ENCODE measurements at places on chromosomes 7 and 10.

DNA sequence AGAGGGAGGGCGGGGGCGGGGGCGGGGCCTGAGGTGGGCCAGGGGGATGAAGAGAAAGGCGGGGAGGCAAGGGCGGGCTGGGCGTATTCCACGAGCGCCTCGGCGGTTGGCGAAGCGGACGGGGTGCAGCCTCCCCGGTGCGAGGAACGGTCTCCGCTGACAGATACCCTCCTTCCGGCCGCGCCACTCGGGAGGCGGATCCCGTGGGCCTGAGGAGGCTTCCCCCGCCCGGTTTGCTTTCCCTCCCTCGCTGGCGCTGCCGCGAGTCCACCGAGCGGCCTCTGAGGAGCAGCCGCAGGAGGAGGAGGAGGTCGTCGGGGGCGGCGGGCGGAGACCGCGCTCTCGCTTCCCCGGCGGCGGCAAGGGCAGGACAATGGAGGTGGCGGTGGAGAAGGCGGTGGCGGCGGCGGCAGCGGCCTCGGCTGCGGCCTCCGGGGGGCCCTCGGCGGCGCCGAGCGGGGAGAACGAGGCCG, at the start of gene TRIM24:
Gene TRIM24, plus strand, starts transcription at position 84 of the 473 bp plus-strand sequence. Its CDS starts 290 bp downstream, at position 374.
- DNase-seq = no peak

DNA sequence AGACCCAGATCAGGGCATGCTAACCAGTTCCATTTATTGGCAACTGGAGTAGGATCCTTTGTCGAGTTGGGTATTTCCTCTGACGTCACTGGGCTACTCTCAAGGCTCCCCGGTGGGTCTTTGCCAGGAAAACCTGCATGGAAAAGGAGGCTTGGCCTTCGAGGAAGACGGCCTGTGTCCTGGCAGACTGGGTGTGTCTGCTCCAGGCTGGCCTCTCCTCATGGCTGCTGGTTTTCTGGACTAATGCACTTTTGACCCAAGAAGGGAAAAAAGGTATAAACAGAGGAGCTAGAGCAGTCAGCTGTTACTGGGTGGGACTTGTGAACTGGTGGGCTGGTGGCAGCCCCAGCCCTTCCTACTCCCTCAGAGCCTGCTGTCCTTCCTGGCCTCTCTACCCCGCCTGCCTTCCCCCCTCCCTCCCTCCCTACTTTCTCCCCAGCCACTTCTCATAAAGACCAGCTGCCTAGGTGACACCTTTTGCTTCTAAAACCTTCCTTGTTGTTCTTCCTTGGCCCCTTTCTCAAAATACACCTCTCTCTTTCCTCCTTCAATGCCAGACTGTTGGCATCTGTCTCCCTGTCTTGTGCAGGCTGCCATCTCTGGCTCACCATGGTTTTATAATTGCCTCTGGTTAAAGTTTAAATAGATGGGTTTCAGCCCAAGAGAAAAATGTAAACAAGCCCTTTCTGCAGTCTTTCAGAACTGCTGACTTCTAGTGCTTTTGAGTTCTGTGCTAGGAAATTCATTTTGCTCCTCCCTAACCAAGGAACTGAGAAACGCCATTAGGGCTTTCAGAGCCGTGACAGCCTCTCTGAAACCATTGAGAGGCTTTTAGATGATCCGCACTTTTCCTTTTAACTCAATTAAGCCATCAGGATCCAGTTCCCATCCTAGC, 101.8 kb upstream of the MKLN1 start:
- DNase-seq = no peak

- no peak for DNase-seq
Observed at GRCh38 chr7:41189866-41190265, 513.0 kb downstream of the INHBA start.

GRCh38 chr10:86413046-86413728, 46.6 kb upstream of the GRID1 start:
- peak; percentile 70 for DNase-seq

- DNase-seq = no peak
Observed at GRCh38 chr7:416761-417624, 102.7 kb downstream of the PDGFA start.

GRCh38 chr7:22846961-22847360, 24.3 kb upstream of the TOMM7 start:
- DNase-seq = no peak

DNA sequence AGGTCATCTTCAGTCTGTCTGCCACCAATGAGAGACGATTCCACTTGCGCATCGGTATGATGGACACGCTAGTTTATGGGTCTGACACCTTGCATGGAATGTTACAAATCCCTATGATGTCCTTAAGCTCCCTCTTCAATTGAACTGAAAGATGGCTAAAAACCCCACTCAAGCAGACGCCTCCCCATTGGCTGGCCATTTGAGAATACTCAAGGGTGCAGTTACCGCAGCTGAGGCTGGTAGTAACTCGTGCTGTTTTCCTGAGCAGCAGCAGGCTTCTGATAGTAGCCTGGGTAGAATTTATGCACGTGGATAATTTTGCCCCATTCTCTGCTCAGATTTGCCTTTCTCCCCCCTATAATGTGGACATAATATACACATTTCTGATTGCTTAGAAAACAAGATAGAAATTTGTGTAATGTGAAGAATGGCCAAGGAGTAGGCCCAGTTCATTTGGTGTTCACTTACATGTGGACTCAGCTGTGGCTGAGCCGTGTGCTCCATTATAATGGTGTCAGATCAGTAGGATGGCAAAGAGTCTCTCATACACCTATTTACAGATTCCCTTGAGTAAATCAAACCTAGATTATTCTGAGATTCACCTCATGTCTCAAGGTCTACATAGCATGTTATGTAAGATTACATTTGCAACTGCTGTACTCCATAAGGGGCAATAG, 142.8 kb downstream of the HIBADH start:
- no peak for DNase-seq

- no peak for DNase-seq
Observed at GRCh38 chr7:36312915-36313334, 76.7 kb upstream of the ANLN start.

GRCh38 chr10:91389636-91390512, 20.3 kb upstream of the HECTD2 start:
- peak; percentile 46 for DNase-seq

DNA sequence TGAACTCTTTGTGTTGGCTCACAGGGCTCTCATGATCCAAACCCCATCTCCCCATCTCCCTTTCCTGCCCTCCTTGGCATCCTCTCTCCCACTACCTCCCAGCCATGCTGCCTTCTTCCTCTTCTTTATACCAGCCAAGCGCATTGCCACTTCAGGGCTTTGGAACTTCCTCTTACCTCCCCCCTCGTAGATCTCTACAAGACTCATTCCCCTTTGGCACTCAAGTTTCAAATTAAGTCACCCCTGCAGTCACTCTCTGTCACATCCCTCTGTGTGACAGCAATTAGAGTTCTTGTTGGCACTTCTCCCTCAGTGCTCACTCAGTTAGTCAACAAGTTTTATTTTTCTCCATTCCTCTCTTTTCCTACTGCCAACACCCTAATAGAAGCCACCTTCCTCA, 20.8 kb upstream of the NRP1 start:
- DNase-seq = peak; percentile 82

GRCh38 chr10:101050208-101051069, 11.3 kb upstream of the KAZALD1 start:
- DNase-seq = peak; percentile 76

DNA sequence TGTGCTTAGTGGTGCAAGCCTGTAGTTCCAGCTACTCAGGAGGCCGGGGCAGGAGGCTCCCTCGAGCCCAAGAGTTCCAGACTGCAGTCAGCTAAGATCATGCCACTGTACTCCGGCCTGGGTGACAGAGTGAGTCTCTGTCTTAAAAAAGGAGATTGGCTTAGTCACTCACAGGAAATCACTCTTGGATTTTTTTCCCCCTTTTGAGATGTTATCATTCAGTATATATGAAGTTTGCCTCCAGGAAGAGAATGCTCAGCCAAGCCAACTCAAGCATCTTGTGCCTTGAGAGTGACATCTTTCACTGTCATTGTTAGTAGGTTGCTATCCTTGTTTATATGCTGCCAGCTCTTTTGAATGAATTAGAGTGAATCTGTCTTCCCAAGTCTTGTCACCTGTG, 28.0 kb downstream of the NIPSNAP2 start:
- DNase-seq = no peak

- DNase-seq = no peak
Observed at GRCh38 chr7:87092568-87093091, 33.2 kb upstream of the ELAPOR2 start.

DNA sequence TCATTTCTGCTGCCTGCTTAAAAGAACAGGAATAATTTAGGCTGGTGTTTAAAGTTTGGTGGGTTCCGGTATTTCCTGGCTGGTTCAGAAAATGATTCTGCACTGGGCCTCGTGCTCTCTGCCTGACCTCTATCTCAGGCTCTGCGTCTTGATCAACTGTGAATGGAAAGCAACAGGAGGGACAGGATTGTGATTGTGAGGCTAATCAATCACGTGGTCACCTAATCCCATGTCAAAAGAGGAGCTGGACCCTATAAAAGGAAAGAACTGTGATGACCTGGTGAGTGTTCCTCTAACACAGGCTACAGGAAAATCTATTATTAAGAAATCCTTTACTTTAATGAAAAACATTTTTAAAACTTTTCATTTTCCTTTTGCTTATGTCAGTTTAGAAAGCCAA, at the start of gene DHX32:
Gene DHX32, minus strand, starts transcription at position 101 of the 400 bp plus-strand sequence. CDS start 468 bp downstream, outside the sequence.
- DNase-seq = no peak

DNA sequence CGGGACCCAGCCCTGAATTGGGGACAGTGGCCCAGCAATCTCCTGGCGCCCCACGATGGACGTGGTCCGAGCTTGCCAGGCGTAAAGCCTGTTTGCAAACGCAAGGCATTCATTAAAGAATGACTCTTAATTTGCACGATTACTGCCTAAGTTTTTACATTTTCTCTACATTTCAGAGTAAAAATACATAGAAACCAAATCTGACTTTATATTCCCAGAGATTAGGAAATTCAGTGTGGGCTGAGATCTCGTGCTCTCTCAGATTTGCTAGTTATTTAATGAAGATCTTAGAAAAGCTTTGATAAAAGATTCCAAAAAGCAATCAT, 337 bp upstream of the CCDC3 start:
- no peak for DNase-seq

DNA sequence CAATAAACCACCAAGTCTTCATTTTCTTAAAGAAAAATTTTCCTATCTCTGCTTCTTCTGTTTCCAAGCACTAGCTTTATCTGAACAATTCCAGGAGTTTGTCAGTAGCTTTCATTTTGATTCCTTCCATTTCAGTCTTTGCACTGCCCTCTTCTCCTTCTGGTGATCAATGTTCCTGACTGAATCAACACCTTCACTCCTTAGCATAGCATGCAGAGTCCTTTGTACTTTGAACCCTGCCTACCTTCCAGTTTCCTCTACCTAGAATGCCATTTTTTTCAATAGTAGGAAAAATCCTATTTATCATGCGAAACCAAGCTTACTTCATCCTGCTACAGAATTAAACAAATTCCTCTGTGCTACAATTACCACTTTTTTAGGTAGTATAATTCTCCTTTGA, 1.9 kb upstream of the C10orf88 start:
- DNase-seq = no peak

DNA sequence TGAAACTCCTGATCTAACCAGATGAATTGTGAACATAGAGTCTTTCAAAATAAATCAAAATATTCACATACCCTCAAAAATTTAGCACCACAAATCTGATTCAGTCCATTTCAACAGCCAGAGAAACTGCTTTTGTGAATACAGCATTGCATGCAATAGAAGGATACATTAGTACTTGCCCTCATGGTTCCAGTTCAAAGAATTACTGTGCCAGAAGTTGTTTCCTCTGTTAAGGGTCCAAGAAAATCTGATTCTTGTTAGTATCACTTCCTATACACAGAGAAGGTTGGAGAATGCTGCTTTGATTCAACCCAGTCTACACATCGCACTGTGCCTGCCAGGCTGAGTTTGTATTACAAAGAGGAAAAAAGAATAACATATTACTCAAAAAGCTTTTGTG, 115.6 kb downstream of the TFEC start:
- no peak for DNase-seq

DNA sequence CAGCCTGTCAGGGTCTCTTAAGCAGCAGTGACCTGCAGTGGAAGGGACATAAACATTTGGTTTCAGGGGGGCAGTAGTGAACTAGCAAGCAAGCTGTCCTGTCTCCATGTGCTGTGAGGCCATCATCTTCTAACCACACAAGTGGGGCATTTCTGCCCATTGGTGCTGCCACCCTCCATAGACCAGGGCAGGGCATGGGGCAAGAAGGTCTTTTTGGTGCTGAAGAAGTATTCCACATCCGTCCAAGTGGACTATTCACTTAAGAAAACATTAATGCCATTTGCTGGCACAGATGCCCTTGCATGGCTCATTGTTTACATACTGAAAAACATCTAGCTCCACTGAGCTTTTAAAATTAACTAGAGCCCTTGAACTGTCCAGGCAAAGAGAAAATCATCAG, 35.8 kb downstream of the ALOX5 start:
- no peak for DNase-seq

- peak; percentile 40 for DNase-seq
Observed at GRCh38 chr7:151727579-151728285, 149.2 kb downstream of the PRKAG2 start.

- no peak for DNase-seq
Observed at GRCh38 chr10:43401627-43402026, 7.4 kb downstream of the HNRNPF start.

DNA sequence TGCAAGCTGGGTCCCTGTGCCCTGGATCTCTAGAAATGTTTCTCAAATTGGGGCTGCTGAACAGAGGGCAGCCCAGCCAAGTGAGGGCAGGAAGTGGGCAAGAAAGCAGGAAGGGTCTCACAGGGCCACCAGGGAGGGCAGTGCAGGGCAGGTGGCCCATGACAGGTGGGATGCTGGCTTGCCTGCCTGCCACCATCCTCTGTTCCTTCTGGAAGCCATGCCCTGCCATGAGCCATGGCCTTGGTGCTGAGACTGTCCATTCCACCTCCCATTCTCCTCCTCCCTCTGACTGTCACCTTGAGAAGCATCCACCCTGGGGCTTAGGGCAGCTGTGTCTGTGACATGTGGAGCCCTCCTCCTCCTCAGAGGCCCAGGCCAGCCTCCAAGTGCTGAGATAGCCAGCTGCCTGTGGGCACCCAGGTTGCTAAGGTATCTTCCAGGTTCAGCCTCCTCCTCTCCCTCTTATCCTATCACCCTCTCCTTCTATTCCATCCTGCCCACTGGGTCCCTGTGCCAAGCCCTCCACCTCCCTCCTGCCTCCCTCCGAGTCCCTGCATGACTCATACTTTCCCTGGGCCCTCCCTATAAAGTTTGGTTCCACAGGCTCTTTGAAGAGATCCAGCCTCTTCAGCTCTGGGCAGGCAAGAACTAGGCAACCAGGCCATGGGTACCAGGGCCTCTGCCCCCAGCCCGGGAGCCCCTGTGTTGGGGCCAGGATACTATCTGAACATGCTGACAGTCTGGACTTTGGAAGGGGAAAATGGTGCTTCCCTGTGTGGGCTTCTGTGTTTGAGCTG, 1.3 kb downstream of the VSIR start:
- DNase-seq = peak; percentile 45

GRCh38 chr7:16417906-16418305, 3.4 kb downstream of the CRPPA start:
- DNase-seq = peak; percentile 39

- DNase-seq = no peak
Observed at GRCh38 chr10:101932183-101932582, 88.6 kb upstream of the KCNIP2 start.

DNA sequence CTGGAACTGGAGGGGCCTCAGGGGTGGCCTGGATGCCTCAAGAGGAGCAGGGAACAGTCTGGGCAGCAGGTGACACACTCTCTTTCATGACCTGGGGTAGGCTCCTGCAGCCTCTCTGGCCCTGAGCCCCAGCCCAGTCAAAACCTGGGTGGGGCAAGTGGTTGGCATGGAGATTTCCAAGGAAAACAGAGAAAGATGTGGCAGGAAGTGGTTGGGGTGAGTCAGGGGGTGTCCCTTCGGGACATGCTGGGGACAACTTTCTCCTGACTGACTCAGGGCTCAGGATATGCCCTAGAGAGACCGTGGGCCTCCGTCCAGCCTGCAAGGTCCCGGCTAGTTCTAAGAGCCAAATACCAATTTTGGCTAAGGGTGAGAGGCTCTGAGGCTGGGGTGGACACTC, 2.9 kb downstream of the AQP1 start:
- no peak for DNase-seq

All from KBM-7 (cell line).